ENCODE measurements at places on chromosomes 1 and 21.

DNA sequence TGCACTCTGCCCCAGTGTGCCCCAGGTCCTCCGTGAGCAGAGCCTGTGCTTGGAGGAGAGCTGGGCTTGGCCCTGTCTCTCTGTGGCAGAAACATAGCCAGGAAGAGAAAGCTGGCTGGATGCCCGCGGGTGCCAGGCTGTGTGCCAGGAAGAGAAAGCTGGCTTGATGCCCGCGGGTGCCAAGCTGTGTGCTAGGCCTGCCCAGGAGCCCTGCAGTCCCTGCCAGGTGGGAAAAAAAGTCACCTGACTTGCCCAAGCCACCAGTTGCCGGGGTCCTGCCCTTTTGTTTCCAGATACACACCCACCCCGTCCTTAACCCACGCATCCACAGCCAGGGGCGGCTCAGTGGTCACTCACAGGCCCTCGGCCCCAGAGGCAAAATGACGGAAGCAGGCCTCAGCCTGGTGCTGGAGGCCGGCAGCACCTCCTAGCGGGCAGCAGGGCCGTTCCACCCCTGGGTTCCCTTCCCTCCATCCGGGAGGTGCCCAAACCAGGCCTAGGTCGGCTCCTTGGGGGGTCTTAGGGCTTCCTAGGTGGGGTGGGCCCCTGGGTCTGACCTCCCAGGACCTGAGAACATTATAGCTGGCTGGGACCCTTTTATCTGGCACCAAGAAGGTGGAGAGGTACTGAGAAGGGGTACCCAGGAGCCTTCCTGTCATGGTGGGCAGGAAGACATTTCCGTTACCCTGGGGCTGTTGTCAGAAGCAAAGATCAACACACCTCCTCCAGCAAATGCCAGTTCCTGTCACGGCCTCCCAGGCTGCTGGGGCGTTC is 9.1 kb downstream of the ITGB2 start:
- DNase-seq: peak; percentile 81

- DNase-seq: no peak
These were observed 33.4 kb downstream of the SUCO start for GRCh38 chr1:172566196-172566997.

GRCh38 chr1:203756036-203756435 is 8.9 kb upstream of the LAX1 start:
- DNase-seq: no peak

DNA sequence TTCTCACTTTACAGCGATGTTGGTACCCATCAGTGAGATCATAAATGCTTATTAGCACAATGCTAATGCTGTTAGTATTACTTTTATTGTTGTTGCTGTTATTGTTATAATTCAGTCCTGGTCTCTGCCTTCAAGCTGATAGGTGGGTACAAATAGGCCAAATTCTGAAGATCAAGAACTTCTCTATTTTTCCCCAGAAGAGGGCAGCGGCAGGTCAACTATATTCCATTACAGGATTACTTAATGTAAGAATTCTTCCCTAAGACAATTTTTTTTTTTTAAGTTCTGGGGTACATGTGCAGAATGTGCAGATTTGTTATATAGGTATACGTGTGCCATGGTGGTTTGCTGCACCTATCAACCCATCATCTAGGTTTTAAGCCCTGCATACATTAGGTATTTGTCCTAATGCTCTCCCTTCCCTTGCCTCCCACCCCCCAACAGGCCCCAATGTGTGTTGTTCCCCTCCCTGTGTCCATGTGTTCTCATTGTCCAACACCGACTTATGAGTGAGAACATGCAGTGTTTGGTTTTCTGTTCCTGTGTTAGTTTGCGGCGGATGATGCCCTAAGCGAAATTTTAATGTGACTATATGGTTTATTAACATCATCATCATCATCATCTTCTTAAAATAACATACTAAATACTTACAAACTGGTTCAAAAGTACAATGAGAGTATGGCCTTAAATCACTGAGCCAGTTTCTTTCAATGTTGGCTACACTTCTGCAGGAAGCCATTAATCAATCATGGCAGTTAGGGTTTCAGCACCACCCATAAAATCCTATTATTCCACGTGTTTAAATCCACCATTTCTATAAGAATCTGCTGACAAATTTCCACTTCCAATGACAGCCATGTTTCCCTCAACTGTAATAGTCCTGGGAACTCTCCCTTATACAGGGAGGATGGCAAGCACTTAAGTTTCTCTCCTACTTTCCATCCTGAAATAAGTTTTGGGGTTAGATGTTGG is 19.2 kb downstream of the SLC19A2 start:
- DNase-seq: peak; percentile 56

GRCh38 chr1:80050523-80050922 is 1044.0 kb upstream of the ADGRL4 start:
- no peak for DNase-seq

GRCh38 chr1:209100460-209100859 is 483.1 kb upstream of the CAMK1G start:
- no peak for DNase-seq

- no peak for DNase-seq
These were observed 19.7 kb upstream of the SMPDL3B start for GRCh38 chr1:27915082-27915575.

- peak; percentile 24 for DNase-seq
These were observed 234.8 kb downstream of the HMCN1 start for GRCh38 chr1:185969028-185969427.

GRCh38 chr1:221717485-221717853 is 24.4 kb downstream of the DUSP10 start:
- DNase-seq: peak; percentile 53

GRCh38 chr1:101587741-101588140 is 350.9 kb downstream of the S1PR1 start:
- peak; percentile 40 for DNase-seq

DNA sequence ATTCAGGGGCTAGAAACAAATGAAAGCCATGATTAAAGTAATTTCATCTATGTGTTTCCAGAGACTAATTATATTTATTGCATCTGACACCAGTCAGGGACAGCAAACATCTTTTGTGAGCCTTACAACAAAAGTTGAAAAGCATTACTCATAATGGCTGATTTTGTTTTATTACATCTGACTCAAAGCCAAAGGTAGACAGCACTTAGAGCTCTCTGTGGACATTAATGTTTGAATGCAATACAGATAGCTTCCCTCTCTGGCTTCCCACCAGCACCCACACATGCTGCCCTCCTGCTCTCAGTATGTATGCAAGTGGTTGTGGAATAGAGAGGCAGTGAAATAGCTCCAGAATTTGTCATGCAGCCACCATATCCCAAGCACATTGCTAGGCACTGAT is 198.7 kb downstream of the SETD4 start:
- DNase-seq: no peak

DNA sequence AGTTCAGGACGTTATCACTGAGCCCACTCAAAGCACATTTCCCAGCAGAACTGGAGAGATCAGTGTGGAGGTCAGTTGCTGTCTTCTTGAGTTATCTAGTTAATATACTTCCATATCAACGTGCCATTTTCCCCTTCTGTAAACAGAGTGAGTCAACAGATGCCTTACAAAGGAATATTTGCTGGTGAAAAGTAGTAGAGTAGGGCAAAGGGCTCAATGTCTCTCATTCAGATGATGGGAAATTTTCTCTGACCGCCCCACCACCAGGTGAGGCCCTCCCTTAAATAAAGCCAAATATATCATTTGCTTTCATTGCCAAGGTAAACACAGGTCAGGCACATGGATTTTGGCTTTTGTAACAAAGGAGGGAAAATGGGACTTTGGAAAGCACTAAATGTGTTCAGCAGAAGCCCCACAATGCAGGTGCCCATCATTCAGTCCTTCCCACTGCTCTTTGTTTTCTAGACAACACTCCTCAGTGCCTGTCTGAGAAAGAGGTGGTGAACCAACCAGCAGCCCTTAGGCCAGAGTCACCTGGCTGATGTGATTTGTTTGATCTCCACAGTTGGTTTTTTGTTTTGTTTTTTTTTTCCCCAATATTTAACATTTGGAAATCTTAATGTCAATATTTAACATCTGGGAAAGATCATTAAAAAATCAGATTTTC is 40.5 kb upstream of the SAMD13 start:
- no peak for DNase-seq

GRCh38 chr1:54697896-54698295 is 17.8 kb upstream of the TTC4 start:
- DNase-seq: no peak

DNA sequence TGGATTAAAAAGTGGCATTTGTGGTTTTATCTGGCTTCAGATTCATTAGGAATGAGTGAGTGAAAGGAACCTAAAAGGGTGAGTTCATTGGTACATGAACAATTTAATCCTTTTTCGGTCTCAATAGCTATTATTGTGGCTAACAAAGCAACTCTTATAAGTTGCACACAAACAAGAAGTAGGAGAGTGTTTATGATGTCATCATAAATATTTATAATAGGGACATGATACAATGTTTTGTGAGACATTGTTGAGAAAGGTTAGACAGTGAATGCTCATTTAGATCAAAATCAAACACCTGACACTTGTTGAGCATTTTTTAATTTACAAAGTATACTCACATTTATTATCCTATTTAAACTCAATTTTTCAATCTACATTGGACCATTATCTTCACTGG is 363.4 kb downstream of the PDE4B start:
- no peak for DNase-seq

DNA sequence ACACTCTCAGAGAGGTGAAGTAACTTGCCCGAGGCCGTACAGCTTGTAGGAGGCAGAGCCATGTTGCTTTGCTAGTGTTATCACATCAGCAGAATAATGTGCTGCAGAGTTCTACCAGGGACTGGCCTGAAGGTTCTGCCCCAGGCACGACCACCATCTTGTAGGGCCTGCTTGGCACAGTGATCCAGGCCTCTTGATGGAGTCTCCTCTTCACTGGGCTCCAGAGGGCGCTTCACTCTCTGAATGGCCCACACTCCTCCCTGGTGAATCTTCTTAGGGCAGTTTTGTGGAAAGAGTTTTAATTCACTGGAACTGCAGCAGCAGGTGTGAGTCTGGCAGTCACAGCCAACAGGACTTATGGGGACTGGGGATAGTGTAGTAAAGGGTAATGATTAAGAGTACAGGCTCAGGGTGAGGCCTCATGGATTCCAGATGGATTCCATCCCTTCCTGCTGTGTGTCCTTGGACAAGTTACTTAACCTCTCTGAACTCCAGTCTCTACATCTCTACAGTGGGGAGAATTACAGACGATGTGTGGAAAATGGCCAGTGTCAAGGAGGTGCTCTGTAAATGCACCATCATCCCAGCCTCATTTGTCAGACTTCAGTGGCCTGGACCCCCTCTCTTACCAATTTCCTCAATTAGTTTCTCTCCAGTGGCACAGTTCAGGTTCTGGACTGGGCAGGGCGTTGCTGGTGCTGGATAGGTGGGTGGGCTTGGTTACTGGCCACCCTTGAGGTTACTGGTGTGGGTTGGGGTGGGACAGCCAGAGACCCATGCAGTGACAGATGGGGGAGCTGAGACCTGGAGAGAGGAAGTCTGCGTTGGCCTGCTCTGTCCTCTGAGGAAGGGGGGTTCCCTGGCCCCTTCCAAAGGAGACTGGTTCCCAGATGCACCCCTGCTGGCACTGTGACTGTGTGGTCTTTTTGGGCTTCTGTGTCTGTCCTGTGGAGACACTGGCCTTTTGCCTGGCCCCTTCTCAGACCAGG is 45.9 kb upstream of the CSF3R start:
- no peak for DNase-seq

DNA sequence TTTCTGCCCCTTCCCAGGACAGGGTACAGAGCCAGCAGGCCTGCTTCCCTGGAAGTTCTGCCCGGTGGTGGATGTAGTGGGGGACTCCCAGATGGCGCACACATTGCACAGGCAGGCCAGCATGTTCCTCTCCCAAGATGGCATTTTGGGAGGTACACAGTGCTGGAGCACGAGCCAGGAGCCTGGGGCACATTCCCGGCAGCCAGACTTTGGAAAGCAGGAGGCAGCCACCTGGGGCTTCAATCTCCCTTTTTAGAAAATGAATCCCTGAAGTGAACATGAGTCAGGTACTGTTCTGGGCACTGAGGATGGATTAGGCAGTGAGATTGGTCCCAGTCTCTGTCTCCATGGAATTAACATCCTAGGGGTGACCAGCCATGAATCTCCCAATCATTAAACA is 56.9 kb downstream of the RUNX1 start:
- no peak for DNase-seq

DNA sequence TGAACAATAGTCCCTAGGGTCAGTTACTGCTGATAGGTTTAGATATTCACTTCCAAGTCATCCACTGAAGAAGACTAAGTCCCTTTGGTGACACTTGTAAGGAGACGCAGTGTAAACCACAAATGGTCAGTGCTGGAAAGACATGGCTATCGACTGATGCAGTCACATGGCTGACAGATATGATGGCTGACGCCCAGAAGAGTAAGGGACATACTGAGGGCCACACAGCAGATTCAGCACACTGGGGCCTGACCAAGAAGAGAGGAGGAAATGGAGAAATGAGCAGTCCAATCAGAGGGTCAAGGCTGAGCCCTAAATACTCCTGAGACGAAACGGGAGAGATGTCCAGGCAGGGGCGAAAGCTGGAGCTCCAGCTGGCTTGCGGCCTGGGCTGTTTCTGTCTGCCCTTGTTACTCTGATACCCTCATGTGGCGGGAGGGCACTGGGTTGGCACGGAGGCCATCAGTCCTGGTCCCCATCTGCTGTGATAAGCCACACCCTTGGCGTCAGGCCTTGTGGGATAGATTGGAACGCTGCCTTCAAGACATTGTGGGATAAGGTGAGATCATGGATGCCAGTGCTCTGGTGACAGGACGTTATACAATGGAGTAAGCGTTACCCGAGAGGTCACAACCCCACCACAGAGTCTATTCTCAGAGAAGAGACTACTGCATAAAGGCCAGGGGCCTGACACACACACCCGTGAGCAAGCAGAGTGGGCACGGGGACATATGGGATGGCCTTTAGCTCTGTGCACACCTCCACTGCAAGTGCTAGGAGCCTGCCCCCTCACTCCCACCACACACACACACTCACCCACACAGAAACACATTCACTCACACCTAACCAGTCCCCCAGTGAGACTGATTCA is 158.4 kb downstream of the TRABD2B start:
- DNase-seq: no peak

- DNase-seq: no peak
These were observed 634 bp upstream of the SPATA6 start for GRCh38 chr1:48472638-48473037.

DNA sequence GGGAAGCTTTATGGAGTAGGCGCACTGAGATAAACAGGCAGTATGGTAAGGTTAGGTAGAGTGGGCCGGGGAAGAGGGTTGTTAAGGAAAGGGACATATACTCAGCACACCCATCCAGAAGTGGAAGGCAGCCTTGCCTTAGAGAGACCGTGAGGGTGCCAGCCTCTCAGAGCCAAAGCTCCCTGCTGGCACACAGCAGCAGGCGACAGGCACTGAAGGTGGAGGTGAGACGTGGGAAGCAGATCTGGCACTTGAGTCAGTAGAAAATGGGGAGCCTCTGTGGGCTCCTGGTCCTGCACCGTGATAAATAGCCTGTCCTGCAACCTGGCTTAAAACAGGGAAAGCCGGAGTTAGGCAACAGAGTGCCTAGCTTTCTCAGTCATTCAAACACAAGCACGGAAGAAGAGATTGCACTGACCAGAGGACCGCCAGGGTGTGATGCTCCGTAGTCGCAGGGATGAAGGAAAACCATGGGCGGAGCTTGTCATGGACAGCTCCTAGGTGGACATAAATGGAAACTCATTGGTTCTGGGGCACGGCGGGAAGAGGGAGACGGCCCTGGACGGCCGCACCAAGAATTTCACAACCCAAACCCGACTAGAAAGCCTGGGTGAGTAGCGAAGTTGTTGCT is 15.5 kb downstream of the KCNK1 start:
- no peak for DNase-seq

Measured in tongue (tissue), 3 donors.